Activated CD4-positive, alpha-beta T cell treated with anti-CD3 and anti-CD28 coated beads for 1 hour (primary cell): ENCODE measurements at places on chromosomes 1 and 21.

DNA sequence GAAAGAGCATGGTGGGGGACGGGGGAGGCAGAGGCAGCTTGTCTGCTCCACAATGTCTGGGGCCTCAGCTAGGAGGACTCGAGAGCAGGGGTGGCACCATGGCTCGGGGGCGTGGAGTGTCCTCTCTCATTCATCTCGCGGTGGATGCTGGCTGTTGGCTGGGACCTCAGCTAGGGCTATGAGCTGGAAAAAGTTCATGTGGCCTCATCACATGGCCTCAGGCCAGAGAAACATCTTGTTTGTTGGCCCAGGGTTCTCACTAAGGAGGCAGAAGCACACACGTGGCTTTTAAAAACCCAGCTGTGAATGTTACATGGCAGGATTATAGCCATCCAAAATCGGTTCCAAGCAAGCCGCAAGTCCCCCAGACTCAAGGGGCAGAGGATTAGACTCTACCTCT lies 6.2 kb upstream of the CENPS start:
- no peak for DNase-seq

- DNase-seq: no peak
Observed at GRCh38 chr1:82161700-82162141, 361.0 kb downstream of the ADGRL2 start.

GRCh38 chr1:81760477-81761097 lies 40.1 kb upstream of the ADGRL2 start:
- no peak for DNase-seq

- DNase-seq: no peak
Observed at GRCh38 chr1:211492511-211493132, 660 bp upstream of the RD3 start.

GRCh38 chr1:151881479-151881878 lies 27.8 kb downstream of the THEM4 start:
- no peak for DNase-seq

DNA sequence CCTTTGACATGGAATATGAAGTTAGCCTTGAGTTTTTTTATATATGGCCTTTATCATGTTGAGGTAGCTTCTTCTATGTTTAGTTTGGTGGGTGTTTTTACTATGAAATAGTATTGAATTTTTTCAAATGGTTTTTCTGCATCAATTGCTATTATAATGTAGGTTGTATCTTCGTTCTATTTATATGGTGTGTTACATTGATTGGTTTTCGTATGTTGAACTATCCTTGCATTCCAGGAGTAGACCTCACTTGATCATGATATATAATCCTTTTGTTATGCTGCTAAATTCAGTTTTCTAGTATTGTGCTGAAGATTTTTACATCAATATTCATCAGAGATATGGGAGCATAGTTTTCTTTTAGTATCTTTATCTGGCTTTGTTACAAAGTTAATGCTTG lies 55.8 kb downstream of the C1orf198 start:
- no peak for DNase-seq
